Right cardiac atrium (tissue), 5 donors: ENCODE measurements at places on chromosomes 16 and 17.

- DNase-seq: no peak
These were observed 127.7 kb downstream of the XYLT1 start for GRCh38 chr16:17343028-17343427.

DNA sequence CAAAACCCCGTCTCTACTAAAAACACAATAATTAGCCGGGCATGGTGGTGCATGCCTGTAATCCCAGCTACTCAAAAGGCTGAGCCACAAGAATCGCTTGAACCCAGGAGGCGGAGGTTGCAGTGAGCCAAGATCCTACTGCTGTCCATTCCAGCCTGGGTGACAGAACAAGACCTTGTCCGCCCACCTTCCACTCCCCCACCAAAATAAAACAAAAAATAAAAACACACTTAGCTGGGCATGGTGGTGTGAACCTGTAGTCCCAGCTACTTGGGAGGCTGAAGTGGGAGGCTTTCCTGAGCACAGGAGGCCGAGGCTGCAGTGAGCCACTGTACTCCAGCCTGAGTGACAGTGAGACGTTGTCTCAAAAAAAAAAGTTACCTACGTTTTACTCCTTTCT lies 3.2 kb downstream of the PPM1E start:
- no peak for DNase-seq

GRCh38 chr17:82947051-82947991 lies 107.5 kb upstream of the ZNF750 start:
- peak; percentile 39 for DNase-seq

DNA sequence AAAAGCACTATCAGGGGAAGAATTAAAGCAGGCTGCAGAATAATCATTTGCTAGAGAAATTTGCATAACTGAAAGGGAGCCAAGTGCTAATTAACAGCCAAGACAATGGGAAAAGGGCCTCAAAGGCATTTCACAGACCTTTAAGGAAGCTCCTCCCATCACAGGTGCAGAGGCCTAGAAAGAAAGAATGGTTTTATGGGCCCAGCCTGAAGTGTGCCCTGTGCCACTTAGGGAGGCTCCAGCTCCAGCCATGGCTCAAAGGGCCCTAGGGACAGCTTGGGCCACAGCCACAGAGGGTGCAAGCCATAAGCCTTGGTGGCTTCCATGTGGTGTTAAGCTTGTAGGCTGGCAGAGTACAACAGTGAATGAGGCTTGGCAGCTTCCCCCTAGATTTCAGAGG lies 50.1 kb downstream of the RNF112 start:
- DNase-seq: no peak

DNA sequence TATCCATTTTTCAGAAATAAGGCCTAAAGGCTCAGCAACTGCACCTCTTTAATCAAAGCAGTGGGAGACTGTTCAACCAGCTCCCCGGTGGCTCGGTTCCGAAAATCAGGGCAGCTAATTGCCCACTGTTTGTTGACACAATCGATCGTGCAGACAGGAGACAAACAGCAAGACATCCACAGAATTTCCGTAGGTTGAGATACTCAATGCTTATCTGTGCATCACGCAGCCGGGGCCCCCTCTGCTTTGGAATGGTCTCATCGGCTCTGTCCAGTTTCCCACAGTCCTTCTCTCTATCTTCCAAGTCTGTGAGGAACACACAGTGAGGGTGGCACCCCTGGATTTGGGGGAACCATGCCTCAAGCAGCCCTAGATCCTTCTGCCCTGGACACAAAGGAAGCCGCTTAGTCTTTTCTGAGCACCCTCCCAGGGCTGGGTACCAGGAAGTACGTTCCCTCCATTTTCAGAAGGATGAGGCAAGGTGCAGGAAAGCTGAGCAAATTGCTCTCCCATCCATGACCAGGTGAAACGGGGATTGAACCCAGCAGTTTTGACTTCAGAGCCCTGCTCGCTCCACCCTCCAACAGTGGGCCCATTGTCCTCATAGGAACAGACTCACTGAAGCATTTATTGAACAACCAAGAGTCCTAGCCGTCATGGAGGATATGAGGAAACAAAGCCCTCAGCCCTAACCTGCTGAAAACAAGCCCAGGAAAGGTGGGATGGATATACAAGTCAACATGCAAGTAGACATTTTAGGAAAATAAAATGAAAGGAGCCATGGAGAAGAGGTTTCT lies 70.7 kb downstream of the C16orf95 start:
- no peak for DNase-seq

DNA sequence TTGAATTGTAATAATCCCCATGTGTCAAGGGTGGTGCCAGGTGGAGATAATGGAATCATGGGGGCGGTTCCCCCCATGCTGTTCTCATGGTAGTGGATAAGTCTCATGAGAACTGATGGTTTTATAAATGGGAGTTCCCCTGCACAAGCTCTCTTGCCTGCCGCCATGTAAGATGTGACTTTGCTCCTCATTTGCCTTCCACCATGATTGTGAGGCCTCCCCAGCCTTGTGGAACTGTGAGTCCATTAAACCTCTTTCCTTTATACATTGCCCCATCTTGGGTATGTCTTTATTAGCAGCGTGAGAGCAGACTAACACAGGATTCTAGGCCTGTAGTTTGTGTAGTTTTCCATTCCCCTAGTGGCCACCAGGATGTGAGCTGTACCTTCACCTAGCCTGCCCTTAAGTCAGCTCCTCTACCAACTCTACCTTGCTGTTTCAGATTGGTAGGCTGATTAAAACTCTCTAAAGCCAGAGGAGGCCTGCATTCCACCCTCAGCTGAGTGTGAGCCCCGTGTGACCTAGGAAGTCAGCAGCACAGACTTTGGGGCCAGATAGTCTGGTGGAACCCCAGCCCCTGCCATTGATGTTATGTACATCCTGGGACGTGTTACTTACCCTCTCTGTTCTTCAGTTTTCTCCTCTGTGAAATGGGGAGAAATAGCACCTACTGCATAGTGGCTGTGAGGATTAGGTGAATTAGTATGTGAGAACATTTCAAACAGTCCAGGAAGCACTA lies 252.4 kb upstream of the CACNG5 start:
- DNase-seq: no peak

DNA sequence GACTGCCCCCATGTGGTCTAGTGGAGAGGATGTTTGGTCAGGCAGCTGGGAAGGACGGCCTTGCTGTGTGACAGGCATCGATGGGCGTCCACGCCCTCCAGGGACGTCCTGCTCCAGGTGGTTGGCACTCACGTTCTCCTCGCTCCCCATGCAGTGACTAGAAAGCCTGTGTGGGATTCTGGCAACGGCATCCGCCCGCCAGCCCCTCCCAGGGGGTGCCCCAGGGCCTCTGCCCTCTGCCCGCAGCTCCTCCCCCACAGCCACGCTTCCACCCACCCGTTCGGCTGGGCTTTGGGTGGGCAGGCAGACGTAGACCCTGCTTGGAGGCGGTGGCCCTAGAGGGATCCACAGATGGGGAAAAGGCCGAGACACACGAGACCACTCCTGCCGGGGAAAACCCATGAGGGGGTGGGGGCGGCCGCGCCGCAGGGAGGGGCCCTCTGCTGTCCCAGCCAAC lies 4.7 kb upstream of the IL17C start:
- DNase-seq: no peak

DNA sequence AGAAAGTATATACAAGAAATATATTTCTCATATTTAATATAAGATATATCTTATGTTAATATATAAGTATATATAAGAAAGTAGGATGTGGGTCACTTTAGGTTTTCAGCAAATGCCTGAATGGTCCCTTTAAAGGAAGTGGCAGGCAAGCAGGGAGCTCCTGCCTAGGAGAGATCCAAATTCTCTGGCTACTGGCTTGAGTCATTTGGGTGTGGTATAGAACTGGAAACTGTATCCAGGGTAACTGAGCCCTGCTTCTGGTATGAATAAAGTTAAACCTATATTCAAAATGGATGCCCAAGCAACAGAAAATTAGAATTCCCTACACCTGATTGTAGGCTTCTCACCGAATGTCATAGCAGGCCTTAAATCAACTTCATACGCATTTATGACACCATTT lies 144.4 kb downstream of the ZNF18 start:
- no peak for DNase-seq

- no peak for DNase-seq
These were observed 46.2 kb downstream of the SMPD3 start for GRCh38 chr16:68401871-68402747.

DNA sequence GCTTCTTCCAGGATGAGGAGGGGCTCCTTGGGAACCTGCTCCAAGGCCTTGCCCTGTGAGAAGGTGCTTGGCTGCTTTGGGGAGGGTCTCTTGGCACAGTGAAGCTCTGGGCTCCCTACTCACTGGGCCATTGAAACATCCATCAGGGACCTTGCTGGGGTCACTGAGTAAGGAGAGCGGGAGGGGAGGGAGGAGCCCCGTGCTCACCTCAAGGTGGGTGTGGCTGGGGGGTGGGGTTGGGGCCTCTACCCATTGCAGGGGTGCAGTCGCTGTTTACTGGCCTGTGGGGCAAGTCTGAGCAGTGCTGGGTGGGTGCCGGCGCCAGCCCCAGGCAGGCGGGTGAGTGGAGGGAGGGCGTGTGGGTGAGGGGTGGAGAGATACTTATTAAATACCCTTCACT lies 9.9 kb downstream of the TNS4 start:
- DNase-seq: no peak

GRCh38 chr16:68470461-68471150 lies 22.3 kb upstream of the SMPD3 start:
- no peak for DNase-seq

DNA sequence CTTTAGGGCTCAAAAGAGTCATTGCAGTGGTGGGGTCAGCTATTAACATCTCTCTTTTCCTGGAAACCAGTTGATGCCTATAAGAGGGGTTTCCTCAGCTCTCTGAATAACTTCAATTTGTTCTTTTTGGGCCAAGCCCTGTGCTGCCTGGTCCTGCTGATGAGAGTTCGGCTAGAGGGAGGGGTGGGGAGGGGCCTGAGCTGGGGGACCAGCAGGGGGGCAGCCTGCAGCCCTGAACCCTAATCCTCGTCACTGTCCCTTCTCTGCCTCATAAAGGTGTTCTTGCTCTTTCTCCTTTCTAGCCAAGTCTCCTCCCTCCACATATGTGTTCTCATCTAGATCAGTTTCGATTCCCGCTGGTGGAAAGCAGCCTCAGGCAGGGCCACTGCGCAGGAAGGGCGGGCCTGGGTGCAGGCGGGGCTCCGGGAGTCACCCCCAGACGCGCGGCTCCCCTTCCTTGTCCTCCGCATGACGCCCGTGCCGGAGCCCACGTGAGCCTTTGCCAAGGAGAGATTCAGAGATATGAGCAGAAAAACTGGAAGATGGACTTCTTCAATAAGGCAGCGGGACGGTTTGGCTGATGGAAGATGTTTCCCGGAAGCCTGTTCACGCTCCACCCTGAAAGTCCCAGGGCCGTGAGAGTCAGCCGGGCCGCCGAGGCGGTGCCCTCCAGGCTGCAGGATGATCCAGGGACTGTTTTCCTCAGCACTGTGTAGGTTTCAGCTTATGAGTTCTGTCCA lies 15.0 kb upstream of the RHOT1 start:
- DNase-seq: peak; percentile 95

- no peak for DNase-seq
These were observed 74.9 kb upstream of the BCAR1 start for GRCh38 chr16:75326333-75326732.
